ENCODE measurements at places on chromosomes 13 and 19.
A peak's percentile ranks its signal among the peaks of the same experiment; 100 is the strongest.

DNA sequence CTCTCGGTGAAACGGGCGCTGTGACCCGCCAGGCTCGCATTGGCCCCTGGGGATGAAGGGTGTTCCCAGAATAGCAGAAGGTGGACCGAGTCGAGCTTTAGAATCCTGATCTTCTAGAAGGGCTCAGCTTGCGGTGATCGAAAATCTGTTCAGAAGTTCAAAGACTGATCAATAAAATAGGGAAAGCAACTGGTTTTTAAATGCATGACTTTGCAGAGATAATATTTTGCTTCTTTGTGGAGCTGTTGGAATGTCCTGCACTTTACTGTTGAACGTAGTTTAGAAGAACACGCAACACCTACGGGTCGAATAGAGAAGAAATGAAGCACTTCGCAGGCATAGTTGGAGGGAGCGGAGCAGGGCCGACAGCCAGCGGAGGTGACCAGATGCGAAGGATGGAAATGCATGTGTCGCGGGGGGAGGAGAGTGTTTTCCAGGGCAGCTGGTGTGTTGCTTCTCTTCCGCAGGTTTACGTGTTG is 766 bp downstream of the CEBPG start:
- peak; percentile 71 for DNase-seq

GRCh38 chr19:50449236-50449899 is 16.7 kb downstream of the MYBPC2 start:
- no peak for DNase-seq

GRCh38 chr13:53142306-53142705 is 113.7 kb downstream of the OLFM4 start:
- no peak for DNase-seq

DNA sequence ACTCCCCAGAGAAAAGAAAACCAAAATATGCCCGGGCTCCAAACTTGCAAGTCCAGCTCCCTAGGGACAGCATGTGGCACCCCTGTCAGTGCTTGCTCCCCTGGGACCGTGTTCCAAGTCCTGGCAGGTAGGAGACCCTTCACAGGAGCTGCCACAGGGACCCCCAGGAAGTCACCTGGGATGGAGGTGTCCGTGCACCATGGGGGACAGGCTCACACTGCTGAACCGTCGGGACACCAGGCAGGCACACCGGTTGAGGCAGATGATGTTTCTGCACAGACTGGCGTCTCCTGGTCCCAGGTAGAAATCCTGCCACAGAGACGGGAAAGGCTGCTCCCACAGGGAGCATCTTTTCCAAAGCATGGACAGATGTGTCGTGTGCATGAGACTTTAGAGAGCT is 11.7 kb upstream of the PROZ start:
- no peak for DNase-seq

DNA sequence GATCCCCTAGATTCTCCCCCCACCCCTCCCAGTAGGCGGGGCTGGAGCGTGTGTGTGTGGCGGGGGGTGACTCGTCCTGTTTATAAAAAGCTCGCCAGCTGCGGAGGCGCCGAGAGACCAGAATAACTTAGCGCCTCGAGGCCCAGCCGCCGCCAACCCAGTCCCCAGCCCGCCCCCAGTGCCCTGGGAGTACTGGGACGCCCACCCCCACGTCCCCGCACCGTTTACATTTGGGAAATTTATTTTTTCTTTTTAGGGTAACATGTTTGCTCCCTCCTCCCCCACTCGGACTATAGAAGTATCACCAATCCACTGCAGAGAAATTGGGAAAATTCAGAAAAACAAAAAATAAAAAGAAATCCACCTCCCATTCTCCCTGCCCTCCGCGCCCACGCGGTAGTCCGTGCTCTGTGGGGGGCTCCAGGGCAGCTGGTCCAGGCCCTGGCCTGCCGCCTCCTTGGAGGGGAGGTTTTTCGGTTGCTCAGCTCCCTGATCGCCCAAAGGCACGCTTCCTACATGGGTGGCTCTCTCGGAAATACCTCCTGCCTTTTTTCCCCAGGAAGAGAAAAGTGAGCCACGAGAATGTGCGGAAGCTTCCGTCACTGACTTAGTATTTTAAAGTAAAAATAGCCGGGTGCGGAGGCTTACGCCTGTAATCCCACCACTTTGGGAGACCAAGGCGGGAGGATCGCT is 1.5 kb upstream of the RAB3A start:
- DNase-seq = peak; percentile 43
